Daoy (cell line): ENCODE measurements at places on chromosomes 4 and X.

DNA sequence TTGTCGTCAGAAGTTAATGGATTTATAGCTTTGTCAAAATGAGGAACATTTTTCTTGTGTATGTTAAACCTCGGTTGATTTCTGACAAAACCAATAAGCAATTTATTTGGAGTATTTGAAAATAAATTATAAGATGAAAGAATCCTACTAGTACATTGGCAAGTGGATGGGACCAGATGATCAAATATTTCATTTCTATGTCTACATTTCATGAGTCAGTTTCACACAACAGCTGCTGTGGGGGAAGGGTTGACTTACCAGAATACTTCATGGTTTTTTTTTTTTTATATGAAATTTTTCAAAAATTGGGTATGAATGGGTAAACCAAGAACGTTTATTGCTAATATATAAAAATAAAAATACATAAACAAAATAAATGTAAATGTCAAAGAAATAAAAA lies 39.4 kb downstream of the RAPGEF2 start:
- peak; percentile 2 for DNase-seq

- DNase-seq: no peak
Observed at GRCh38 chr4:79467246-79467932, 59.4 kb upstream of the GK2 start.

GRCh38 chrX:68288127-68288526 lies 145.2 kb downstream of the OPHN1 start:
- no peak for DNase-seq

- no peak for DNase-seq
Observed at GRCh38 chrX:124215786-124216185, 116.7 kb upstream of the TEX13D start.

DNA sequence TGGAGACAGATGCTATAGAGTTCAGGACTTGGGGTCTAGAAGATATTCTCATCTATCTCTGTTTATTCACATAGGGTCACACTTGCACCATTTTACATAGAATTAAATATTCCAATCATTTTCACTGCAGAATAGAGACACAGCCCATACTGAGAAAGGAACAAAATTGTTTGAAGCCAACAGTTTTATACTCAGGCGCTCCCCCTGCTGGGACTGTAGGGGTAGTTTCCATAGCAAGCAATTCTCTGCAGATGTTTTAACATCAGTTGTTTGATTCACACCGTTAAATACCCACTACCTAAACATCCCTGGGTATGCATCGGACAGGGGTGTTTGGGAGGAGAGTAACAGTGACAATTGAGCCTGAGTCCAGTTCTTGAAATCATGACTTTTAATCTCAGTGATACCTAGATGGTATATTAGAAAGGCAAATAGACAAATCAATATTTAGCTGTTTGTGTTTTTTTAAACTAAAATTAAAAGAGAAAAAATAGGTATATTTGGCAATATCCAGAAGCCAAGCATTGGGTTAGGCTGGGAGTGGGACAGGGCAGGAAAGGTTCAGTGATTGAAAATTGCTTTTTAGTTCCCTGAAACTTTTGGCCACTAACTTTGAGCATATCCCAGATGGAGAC lies 33.8 kb downstream of the LONRF3 start:
- peak; percentile 1 for DNase-seq

GRCh38 chr4:52999626-53000025 lies 137.5 kb downstream of the RASL11B start:
- DNase-seq: no peak
